ENCODE measurements at places on chromosomes 12 and 14.
A peak's percentile ranks its signal among the peaks of the same experiment; 100 is the strongest.

DNA sequence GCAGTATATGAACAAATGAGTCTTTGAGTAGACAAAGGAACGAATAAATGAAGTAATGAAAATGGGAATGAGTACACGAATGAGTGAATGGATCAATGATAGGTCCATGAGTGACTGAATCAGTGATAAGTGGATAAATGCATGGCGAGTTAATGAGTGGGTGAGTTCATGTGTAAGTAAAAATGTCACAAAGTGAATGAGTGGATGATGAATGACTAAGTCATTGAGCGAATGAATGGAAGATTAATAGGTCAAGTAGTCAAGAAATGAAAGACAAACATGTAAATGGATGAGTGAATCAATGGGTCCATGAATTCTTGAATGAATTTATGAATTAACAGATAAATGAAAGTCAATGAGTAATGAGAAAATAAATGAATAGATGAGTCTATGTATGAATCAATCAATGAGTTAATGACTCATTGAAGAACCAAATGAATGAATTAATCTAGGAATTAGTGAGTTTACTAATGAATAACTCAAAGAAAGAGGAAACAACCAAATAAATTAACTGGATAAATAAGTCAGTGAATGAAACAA is 97.3 kb upstream of the RTL1 start:
- DNase-seq: no peak

DNA sequence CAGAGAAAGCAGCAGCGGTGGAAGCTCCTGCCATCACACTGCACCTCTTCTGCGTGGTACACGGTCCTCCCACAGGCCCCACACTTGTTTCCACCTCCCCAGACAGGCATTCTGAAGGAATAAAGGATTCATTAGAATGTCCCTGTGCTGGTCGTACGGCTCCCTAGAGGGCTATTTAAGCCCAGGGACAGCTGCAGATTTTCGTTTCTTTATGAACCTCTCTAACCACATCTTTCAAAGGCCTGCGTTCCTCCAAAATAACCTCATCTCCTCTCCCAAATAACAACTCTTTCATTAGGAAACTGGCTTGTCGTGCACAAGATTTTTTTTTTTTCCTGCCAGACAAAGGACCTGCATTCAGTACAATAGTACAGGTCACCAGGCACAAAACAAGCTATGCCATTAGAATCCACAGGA is 12.7 kb downstream of the CSRP2 start:
- DNase-seq: no peak

DNA sequence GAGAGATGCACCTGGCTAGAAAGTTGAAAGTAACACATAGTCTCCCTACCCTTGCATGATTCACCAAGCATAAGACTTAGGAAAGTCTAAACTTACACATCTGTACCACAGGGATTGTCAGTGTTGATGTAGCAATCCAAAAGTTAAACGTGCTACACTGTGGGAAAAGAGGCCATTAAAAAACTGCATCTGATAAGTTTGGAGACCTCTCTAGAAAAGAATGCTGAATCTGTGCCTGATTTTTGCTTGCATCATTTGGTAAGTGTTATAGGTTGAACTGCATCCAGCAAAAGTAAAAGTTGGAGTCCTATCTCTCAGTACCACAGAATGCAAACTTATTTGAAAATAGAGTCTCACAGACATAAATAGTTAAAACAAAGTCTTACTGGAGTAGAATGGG is 126.6 kb downstream of the SLC6A15 start:
- DNase-seq: no peak

DNA sequence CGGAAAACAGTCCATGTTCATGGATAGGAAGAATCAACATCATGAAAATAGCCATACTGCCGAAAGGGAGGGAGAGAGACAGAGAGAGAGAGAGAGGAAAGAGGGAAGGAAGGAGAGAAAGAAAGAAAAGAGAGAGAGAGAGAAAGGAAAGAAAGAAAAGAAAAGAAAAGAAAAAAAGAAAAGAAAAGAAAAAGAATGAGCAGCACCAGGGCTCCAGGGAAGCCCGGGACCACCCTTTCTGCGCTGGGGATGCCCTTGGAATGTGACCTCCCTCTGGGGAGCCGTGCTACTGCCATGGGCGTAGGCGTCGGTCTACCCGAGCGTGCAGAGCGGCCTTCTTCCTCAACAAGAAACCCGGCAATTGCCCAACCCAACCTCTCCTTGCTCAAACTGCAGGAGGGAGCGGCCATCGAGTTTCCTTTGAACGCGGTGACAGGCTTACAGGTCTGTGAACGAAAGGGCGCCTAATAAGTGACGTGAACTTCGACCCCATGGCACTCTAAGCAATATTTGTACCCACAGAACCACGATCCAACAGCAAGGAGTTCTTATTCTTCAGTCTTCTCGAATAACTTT is 16.9 kb downstream of the OR6S1 start:
- peak; percentile 87 for DNase-seq

DNA sequence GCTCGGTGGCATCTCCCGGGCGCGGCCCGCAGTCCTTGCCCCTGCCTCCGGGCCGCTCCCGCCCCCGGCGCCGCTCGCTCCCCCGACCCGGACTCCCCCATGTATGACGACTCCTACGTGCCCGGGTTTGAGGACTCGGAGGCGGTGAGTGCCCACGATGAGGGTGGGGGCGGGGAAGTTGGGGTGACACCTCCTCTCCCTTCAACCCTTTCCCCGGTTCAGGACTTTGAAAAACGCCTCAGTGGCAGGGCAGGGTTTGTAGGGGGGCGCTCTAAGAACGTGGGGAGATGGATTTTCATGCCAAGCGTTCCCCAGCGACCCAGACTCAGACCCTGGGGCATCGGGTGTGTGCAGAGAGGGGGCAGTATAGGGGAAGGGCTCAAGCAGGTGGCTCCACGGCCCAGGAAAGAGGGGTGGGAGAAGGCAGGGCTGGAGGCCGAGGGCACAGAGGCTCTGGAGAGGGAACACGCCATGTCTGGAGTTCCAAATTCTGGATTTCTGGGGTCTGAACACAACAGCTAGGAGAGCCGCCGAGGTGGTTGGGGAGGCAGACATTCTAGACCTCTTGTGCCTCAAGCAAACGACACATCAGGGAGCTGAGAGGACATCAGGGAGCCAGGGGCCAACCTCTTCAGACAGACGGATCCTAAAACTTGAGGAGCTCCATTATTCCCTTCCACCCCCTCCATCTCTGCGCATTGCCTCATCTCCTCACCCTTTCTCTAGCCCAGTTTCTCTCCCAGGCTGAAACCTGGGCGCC is 715 bp downstream of the CACNB3 start:
- DNase-seq: no peak

GRCh38 chr14:100750762-100751699 is 24.3 kb downstream of the DLK1 start:
- no peak for DNase-seq

DNA sequence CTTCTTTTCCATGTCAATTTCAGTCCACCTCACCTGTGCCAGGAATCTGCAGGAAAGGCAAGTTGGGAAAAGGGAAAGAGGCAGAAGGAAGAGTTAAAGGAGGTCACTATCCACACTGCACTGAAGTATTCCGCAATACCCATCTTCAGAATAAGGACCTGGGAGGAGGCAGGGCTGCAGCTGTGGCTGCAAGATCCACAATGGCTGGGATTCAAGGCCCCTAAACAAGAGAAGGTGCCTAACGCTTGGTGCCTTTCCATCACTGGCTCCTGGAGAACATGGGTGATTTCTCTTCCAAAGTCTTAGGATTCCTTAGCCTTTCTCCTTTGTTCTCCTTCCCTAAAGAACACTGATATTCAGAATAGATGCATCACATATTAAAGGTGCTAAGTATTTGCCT is 204.0 kb downstream of the GRIN2B start:
- DNase-seq: no peak

DNA sequence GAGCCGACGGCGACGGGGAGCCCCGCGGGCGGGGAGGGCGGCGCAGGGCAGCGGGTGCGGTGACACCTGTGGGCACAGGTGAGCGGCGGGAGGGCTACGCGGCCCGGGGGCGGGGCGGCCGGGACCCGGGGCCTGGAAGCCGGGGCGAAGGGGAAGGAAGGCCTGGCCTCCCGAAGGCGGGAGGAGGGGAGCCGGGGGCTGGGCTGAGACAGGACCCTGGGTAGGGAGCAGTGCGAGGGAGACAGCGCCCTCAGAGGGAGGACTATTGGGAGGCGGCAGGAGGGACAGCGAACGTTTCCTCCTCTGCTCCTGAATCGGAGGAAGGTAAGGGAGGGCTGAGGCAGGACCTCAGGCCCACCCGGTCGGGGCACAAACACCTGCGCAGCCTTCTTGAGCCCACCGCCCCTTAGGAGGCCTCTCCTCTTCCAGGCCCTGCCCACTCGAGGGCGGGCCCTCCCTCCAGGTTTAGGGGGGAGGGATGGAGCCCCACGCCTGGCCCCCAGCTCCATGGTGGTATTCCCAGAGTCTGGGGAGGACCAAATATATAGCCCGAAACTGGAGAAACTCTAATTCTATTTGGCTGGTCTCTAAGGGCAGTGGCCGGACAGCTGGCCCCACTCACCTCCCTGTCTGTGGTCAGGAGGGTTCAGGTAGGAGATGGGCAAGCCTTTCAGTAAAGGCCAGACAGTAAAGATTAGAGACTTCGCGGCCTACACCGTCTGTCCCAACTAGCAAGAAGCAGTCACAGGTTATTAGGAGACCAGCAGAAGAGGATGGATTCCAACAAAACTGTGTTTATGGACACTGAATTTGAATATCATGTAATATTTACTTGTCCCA is 509 bp downstream of the PLEKHG6 start:
- no peak for DNase-seq

DNA sequence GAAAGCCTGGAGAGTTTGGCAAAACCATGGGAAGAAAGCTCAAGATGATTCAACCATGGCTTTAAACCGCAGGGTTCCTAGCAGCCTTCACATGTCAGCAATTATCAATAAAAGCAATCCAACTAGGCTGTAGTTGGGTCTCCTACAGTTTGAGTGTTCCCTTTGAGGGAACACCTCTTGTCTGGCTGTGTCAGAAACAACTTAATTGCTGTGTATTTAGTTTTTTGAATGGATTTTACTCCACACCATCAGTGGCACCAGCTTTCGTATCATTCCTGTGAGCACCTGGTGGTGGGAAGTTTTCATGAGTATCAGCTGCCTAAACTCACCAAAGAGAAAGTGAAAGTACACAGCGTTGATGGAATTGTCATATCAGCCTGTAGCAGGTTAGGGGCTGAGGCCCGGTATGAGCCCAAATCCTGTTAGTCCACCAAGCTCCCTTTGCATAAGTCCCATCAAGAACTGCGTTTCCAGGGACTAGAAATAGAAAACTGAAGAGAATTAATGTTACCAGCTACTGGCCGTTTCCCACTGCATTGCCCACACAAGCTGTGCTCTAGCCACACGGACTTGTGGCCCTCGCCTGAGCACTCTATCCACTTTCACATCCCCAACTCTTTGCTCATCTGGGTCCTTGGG is 10.9 kb upstream of the IL26 start:
- peak; percentile 74 for DNase-seq

DNA sequence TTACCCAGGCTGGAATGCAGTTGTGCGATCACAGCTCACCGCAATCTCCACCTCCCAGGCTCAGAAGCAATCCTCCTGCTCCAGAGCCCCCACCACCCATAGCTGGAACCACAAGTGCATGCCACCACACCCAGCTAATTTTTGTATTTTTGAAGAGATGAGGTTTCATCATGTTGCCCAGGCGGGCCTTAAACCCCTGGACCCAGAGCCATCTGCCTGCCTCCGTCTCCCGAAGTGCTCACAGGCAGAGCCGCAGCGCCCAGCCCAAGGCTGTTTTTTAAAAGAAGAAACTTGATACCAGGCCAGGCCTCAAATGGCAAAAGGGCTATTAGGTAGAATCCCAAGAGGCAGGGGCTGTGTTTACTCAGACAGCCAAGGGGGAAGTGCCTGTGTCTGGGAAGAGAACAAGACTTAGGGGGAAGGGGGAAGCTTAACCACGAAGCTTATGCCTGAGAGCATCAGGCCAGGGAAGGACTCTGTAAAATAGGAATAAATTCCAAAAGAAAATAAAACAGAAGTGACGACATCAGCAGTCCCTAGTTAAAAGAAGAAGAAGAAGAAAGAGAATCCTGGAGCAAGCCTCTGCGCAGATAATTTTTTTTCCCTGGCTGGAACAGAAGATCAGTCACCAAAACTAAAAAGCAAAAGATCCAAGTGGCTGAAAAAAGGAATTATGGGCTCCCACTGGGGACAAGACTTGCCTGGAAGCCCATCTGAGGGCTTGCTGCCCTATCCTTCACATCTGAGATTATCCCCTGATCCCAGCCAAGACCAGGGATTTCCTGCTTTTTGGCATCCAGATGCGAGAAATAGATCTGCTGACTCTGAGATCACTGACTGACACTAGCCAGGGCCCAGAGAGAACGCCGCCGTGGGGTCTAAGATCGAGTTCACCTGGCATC is 170.5 kb downstream of the NDUFA12 start:
- DNase-seq: no peak

DNA sequence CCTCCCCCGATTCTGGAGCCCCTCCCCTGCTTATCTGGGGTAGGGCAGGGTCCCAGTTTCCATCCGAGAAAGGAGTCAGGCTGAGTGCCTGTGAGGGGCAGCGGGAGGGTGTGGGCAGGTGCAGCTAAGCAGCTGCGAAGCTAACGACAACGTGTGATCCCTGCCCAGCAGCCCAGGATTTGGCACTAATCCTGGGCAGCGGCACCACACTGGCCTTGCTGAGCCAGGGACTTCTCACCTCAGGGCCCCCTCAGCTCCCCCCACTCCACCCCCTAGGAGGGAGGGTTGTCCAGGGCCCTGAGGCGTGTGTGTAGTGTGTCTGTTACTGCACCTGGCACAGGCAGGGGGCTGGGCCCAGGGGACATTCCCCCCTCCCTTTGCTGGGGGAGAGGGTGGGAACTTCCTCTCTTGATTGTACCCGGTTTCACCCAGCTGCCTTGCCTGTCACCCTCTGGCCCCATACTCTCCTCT is 1.8 kb downstream of the SMIM41 start:
- DNase-seq: peak; percentile 54

DNA sequence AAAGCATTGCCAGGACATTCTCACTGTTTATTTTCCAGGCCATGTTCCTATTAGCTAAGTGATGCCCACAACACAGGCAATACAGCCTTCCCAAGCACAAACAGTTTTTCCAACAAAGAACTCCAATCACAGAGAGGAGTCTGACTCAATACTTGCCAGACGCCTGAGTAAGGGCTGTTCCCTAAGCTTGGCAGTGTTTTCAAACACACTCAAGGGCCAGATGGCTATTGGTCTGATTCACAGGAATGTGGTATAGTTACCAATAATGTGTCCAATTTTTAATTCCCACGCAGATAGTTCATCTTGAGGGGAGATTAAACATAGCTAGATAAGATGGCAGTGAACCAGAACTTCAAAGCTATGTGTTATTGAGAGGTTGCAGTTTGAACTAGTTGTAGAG is 381.0 kb downstream of the SNAPC1 start:
- DNase-seq: no peak

GRCh38 chr12:10614056-10614370 is 604 bp upstream of the MAGOHB start:
- no peak for DNase-seq

- DNase-seq: no peak
Measured at GRCh38 chr12:77388445-77389265, 323.3 kb upstream of the E2F7 start.

- no peak for DNase-seq
Measured at GRCh38 chr14:74605531-74606223, 6.4 kb downstream of the LTBP2 start.

DNA sequence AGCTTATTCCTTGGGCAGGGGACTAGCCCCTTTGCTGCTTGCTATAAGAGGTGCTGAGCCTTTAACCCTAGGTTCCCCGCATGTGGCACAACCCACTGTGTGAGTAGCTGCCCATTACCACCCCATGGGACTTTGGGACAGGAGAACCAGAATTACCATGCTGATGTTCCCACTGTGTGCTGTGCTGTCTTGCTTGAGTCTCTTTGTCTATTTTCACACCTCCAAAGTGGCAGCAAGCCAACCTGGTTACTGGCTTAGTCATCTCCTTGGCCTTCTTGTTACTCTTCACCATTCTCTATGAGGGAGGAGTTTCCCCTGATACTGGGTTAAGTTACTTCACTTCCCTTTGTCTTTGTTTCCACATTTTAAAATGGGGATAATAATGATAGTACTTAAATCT is 73.4 kb upstream of the ETV6 start:
- DNase-seq: peak; percentile 84

Measured in GM12865 (cell line).